ENCODE measurements at places on chromosomes 1 and 21.

- no peak overlapping the region for H3K27ac ChIP-seq
- H3K36me3 ChIP-seq = no peaks in the 10 kb centered on the region
- no peak for DNase-seq
- no peaks in the 10 kb centered on the region for H3K4me1 ChIP-seq
- H3K4me3 ChIP-seq = no peak overlapping the region
These were observed 8.2 kb upstream of the CAP1 start for GRCh38 chr1:40032240-40032891.

- no peak overlapping the region for H3K27ac ChIP-seq
- no peak overlapping the region for H3K4me3 ChIP-seq
- no peaks in the 10 kb centered on the region for H3K27me3 ChIP-seq
- no peaks in the 10 kb centered on the region for H3K4me1 ChIP-seq
- no peak for DNase-seq
- no peaks in the 10 kb centered on the region for H3K36me3 ChIP-seq
These were observed 579.6 kb upstream of the NR5A2 start for GRCh38 chr1:199447906-199448305.

DNA sequence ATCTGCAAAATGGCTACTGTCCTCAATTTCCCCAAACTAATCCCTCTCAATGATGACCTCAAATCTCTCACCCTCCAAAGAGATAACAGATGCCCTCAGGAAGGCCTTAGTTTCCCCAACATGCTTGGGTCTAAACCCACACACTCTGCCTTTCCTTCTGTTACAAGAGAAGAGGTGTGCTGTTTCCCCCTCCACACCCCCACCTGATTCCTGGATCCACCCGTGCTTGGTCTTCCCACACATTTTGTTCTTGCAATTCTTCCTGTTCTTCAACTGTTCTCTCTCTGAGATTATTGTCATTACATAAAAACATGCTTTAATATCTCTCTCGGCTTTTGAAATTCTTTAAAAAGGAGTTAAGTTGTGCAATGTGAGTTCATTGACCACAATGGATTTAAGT lies 5.7 kb upstream of the CBR3 start:
- no peak for DNase-seq
- no peak overlapping the region for H3K4me3 ChIP-seq
- no peak overlapping the region for H3K27ac ChIP-seq
- H3K27me3 ChIP-seq = peaks cover 2% of the 10 kb centered on the region

- no peaks in the 10 kb centered on the region for H3K36me3 ChIP-seq
- H3K27ac ChIP-seq = no peak overlapping the region
- H3K4me1 ChIP-seq = no peaks in the 10 kb centered on the region
- no peak overlapping the region for H3K4me3 ChIP-seq
- no peak for DNase-seq
These were observed 18.1 kb downstream of the LRIF1 start for GRCh38 chr1:110945626-110946025.

GRCh38 chr21:15436031-15436430 lies 293.8 kb upstream of the USP25 start:
- no peaks in the 10 kb centered on the region for H3K27me3 ChIP-seq
- H3K36me3 ChIP-seq = no peaks in the 10 kb centered on the region
- H3K27ac ChIP-seq = no peak overlapping the region
- no peaks in the 10 kb centered on the region for H3K4me1 ChIP-seq
